ENCODE measurements at places on chromosomes 7 and 10.

- no peak for DNase-seq
Observed at GRCh38 chr7:158495786-158496185, 91.8 kb downstream of the PTPRN2 start.

- no peak for DNase-seq
Observed at GRCh38 chr10:58275908-58276307, 6.9 kb downstream of the CISD1 start.

DNA sequence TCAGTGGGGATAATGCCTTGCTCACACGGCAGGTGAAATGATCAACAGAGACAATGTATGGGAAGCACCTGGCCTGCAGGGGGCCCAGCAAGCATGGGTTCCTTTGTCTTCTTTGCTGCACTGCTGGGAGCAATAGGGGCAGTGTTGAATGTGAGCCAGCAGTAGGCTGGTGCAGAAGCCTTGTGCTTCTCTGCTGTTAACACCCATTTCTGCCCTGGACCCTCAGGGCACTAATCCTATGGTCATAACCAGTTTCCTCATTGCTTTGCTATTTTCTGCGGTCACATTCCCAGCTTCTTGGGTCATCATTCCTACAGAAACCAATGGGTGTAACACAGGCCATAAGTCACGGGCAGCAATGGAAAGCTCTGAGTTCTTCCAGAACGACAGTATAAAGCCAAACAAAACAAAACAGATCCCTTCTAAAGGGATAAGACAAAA lies 10.9 kb upstream of the LGI1 start:
- DNase-seq, result no peak

- DNase-seq, result no peak
Observed at GRCh38 chr10:98391065-98391464, 23.9 kb downstream of the PYROXD2 start.

DNA sequence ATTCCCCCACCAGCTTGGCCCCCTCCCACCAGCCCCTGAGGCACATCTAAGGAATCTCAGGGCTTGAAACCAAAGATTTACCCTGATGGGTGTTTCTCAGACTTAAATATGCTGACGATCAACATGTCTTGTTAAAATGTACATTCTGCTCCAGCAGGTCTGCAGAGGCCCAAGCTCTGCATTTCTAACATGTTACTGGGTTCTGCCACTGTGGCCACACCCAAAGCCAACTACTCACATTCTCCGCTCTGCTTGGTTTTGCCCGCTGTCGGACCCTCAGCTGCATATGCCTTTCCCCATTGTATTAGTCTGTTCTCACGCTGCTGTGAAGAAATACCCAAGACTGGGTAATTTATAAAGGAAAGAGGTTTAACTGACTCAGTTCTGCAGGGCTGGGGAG lies 8.9 kb downstream of the PIP4K2A start:
- DNase-seq, result no peak

DNA sequence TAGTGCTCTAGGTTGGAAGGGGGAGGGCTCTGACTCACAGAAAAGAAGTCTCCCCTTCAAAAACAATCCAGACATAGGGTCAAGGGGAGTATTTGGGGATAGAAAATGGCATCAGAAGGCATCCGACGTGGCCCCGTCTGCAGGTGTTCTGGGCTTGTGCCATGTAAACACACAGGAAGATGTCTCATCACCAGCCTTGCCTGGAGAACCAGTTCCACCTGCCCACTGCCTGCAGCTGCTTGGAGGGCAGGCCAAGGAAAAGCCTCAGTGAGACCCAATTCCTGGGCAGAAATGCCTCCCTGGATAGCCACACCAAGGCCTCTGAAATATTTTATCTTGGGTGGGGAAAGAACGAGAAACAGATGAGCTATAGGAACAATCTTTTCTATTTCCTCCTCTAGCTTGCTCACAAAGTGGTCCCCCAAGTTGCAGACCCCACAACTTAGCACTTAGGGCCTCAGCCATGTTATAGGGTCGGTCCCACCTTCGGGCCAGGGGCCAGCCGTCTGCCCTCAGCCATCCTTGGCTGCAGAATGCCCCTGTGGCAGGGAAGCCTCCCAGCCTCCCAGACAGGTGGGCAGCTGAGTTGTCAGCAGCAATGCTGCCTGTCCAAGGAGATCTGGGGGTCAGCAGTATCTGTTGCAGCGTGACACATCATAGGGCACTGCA lies 54.3 kb upstream of the ECHDC3 start:
- DNase-seq, result no peak

DNA sequence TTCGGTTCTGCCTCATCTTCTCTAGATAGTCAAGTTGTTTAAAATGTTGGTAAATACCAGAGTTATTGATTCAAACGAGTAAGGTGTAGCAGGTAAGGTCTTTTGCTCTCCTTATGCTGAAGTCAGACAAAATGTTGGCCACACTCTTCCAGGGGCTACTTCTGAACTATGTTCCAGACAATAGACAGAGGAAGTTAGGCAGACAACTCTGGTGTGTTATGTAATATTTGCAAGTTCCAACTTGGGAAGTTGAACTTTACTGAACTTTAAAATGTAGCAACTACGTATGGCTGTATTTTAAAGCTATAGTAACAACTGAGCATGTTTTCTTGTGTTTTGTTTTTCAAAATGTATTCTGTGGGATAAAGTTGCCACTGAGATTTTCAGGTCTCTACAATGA lies 125.7 kb upstream of the NEBL start:
- no peak for DNase-seq

DNA sequence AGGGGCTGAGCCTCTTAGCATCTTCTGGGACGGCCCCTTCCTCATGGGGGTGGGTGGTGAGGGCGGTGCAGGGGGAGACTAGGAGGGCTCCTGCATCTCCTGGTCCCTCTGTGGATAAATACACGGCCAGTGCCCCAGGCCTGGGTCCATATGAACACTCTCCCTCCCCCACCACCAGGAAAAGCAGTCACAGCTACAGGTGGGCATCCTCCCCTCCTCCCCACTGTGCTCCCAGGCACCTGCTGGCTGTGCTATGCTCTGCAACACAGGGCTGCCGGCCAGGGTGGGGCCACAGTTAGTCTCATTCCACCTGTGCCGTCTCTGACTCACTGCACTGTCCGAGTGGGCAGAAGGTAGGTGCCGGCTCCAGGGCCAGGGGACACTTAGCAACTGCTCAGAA lies 87.3 kb upstream of the INSIG1 start:
- peak; percentile 60 for DNase-seq

- DNase-seq, result no peak
Observed at GRCh38 chr10:56240471-56240870, 120.6 kb downstream of the ZWINT start.

DNA sequence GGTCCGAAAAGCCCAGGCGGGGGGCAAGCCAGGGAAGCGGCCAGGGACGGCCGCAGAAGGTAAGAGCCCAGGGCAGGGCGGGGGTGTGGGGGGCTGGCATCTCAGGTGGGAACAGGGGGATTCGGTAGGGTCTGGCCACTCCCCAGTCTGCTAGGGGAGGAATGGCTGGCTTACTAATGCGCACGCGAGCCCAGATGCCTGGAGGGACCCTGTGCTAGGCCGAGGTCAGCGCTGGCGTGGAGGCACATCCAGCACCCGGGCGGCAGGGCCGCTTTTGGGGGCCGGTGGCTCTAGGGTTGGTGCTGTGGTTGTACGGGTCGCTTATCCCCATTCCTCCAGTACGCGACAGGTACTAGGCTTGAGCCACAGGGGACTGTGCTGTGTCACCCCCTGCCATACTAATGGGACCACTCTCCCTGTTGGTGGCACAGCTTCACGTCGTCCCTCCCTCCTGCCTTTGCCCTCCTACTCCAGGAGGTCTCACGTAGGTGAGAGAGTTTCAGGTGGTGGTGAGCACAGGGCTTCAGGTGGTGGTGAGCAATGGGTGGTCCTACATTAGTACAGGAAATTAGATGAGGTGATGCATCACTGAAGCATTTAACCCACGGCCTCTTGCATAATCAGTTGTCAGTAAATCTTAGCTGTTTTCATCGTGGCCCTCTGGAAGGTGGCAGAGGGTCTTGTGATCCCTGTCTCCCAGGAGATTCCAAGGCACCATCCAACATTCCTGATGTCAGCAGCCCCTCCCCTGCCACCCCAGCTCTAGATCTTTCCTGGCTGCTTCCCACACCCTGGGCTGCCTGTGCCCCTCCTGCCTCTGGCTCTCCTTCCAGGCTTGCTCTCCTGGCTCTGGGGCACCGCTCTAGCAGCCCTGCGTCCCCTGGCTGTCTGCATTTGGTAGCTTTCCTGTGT lies 971 bp downstream of the AEBP1 start:
- DNase-seq, result no peak

DNA sequence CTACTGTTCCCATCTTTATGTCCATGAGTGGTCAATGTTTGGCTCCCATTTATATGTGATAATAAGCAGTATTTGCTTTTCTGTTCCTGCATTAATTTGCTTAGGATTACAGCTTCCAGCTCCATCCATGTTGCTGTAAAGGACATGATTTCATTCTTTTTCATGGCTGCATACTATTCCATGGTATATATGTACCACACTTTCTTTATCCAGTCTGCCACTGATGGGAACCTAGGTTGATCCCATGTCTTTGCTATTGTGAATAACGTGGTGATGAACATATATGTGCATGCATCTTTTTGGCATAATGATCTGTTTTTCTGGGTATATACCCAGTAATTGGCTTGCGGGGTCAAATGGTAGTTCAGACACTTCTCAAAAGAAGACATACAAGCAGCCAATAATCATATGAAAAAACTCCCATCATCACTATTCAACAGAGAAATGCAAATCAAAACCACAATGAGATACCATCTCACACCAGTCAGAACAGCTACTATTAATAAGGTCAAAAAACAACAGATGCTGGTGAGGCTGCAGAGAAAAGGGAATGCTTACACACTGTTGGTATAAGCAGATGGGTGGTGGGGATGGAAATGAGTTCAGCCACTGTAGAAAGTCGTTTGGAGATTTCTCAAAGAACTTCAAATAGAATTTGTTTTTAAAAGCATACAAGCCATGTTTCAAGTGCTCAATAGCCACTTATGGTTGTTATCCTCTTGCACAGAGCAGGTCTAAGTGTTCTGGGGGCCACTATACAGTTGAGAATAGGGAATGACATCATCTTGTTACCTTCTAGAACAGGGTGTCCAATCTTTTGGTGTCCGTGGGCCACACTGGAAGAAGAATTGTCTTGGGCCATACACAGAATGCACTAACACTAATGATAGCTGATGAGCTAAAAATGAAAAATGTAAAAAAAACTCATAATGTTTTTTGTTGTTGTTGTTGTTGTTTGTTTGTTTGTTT lies 23.2 kb upstream of the SDK1 start:
- no peak for DNase-seq

- peak; percentile 9 for DNase-seq
Observed at GRCh38 chr7:30657131-30657530, 25.1 kb downstream of the CRHR2 start.

- DNase-seq, result no peak
Observed at GRCh38 chr10:133528296-133528844, 1.2 kb downstream of the CYP2E1 start.

GRCh38 chr10:25966844-25967243 lies 32.8 kb downstream of the MYO3A start:
- DNase-seq, result no peak

- no peak for DNase-seq
Observed at GRCh38 chr7:77309714-77310220, 106.4 kb downstream of the GSAP start.

GRCh38 chr7:3215624-3216585 lies 85.1 kb upstream of the SDK1 start:
- DNase-seq, result no peak

GRCh38 chr10:44805466-44806210 lies 105.5 kb upstream of the TMEM72 start:
- no peak for DNase-seq

- no peak for DNase-seq
Observed at GRCh38 chr10:58473976-58474375, 38.7 kb upstream of the BICC1 start.

DNA sequence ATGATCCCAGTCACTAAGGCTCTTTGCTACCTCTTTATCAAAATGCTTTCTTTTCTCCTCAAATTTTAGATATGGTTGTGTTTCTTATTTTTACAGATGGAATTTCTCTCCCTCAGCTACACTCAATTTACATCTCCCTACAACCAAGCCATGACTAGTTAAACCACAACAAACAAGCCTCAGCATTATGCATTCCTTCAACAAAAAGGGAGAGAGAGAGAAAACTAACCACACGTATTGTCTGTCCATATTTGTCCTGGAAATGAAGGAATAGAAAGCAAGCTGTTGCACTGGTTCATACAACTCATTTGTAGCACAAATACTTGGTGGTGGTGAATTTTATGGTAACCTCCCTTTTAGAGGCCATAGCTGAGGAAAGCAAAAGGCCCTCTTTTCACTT lies 286.4 kb downstream of the AHR start:
- DNase-seq, result no peak

- no peak for DNase-seq
Observed at GRCh38 chr10:77989081-77989724, 40.1 kb downstream of the POLR3A start.

GRCh38 chr10:690372-691161 lies 1.1 kb upstream of the DIP2C start:
- DNase-seq, result no peak

GRCh38 chr7:100476903-100477870 lies 1.8 kb downstream of the TSC22D4 start:
- DNase-seq, result peak; percentile 78
